Left lung (tissue), 14 donors: ENCODE measurements at places on chromosomes 13 and 19. TPM values are rescaled to one million over a fixed set of nuclear protein-coding genes. Genes with fewer than 3 reads are reported as not detected.

GRCh38 chr19:27906081-27906480 is 1306.9 kb downstream of the UQCRFS1 start:
- no peak for DNase-seq
- no peak overlapping the region for H3K4me3 ChIP-seq
- H3K27ac ChIP-seq = no peak overlapping the region
- H3K27me3 ChIP-seq = no peaks in the 10 kb centered on the region
- no peaks in the 10 kb centered on the region for H3K4me1 ChIP-seq

PRKCG gene
- polyA plus RNA-seq = 0.78 TPM

DNA sequence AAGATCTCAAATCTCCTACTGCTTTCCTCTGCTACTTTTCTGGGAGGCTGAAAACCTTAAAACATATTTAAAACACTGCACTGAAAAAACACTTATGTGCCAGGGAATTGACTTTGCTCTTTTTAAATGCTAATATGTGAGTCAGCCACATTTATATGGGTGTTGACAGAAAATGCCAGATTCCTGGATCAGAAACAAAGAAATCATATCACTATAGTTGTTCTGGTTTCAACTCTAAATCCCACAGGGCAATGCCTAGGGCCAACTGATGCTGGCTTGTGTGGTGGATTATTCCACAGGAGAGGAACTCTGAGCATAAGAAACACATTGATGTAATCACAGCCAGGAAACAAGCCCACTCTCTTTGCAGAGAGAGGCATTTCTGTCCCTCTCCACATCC is 1439.0 kb upstream of the SPRY2 start:
- H3K27me3 ChIP-seq = no peaks in the 10 kb centered on the region
- no peak overlapping the region for H3K27ac ChIP-seq
- no peak overlapping the region for H3K4me3 ChIP-seq
- no peaks in the 10 kb centered on the region for H3K36me3 ChIP-seq
- no peak for DNase-seq
- H3K4me1 ChIP-seq = no peaks in the 10 kb centered on the region

KASH5 gene
- not detected for polyA plus RNA-seq
